ENCODE measurements at places on chromosomes 11 and 22. TPM values are rescaled to one million over a fixed set of nuclear protein-coding genes. Genes with fewer than 3 reads are reported as not detected.
A peak's percentile ranks its signal among the peaks of the same experiment; 100 is the strongest.

GRCh38 chr22:43208703-43209522 is 22.0 kb upstream of the TTLL12 start:
- DNase-seq, result no peak

DNA sequence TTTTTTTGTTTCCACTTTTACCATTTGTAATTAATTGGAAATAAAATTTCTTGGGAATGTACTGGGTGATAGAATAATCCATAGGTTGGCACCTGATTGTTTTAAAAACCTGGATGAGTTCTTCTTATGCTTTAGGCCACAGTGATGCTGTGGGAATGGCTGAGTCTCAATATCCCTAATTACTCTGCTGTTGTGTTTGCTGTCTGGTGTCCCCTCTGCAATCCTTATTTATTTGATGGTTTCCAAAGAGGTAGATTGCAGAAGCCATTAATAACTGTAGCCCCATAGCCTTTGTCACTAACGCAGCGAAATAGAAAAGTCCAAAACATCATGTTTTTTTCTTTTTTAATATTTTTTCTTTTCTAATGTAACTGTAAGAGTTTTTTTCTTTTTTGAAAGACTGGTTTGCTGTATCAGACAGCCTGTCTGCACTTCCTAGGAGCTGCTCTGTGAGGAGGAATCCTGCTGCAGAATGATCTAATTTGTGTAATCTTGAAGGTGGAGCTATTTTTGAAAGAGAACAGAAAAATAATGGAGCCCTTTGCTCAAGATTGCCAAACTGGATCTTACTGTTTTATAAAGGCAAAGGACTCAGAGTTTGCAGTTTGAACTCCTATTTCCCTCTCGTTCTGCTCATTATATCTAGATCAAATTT is 14.9 kb downstream of the PACS1 start:
- DNase-seq, result no peak

GRCh38 chr11:5204787-5205186 is 4.3 kb upstream of the OR51V1 start:
- DNase-seq, result peak; percentile 66

DNA sequence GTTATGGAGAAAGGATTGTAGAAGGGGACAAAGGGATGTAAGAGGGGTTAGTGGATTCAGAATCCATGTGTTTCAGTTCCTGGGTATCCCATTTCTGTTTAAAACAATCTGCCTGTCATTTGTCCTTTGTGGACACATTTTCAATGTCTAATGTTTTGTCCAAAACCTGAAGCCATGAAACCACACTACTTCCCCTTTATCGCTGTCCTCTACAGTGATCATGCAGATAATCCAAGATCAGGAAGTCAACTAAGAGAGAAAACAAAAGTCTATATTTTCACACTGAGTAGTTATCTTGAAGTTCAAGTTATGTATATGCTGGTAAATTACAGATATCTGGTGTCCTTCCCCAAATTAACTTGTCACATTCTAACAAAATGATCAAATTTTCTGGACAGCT is 457.0 kb downstream of the NTM start:
- no peak for DNase-seq

DNA sequence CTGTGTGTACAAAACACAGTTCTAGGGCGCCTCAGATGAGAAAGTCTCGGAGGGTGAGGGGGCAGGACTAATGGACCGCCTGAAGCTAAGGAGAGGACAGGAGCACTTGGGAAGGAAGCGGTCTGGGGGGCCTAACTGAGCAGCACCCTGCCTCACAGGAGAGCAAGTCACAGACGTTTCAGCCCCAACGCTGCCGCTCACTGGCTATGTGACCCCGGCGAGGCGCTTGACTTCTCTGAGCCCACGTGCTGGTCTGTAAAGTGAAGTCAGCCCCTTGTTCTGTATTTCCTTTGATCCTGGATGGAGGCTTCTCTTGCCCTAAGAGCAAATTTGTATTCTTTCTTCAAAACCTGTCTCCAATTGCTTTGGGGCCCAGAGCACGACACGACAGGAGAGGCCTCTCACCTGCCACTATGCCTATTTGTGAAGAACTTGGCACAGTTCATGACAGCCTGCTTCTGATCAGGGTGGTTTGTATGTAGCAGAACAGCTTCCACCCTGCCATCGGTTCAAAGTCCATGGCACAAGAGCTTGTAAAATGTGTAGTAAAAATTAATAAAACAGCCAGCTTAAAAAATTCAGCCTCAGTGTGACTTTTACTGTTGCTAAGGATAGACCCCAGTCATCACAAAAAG is 59.1 kb downstream of the WNT11 start:
- DNase-seq, result peak; percentile 73

DNA sequence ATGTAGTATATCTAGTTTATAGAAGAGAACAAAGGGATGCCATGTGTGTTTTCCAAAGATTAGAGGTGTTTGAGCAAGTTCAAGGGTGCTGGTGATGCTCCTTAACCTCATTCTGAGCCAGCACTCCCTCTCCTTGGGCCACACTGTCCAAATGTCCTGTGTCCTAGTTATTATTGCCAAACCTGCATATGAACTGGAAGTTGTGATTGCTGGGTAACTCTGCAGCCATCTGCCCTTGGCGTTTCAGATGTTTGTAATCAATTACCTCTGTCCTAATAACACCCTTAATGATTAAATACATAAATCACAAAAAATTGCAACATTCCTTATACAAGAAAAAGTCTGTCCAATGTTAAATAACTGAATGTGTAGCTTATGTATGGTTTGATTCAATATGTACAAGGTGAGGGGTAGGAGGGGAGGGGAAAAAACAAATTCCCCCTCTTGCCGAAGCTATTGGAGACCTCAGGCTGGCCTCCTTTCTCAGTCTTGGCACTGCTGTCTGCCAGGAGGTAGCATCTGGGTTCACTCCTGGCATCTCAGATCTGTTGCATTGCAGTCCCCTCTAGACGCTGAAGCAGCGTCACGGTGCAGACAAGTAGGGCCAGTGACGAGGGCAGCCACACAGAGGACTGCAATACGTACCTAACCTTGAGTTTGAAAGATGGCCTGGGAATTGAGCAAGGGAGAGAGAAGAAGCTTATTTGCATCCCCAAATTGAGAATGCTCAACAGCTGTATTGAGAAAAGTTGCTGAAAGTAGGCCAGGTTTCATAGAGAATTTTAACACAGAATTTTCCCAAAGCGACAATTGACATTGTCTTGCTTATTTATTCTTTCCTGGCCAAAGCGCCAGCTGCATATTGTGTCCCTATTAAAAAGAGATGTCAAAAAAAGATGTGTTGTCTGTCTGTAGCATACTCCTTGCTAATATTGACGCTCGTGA is 89.6 kb upstream of the ARHGAP32 start:
- no peak for DNase-seq

DNA sequence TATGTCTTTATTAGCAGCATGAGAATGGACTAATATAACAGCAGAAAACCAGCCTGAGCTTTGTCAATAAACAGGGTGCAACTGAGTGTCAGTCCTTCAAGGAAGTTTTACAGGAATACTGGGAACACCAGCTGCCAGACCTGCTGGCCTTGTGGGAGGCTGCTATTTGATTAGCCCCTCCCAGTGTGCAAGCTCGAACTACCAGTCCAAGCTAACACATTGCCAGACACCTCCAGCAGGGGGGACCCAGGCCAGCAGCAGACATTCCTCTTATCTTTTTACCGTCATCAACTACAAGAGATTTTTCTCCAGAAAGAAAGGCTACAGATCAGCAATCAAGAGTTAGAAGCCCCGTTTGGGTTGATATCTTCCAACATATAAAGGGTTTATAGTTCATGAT is 942.8 kb upstream of the TENM4 start:
- no peak for DNase-seq

DNA sequence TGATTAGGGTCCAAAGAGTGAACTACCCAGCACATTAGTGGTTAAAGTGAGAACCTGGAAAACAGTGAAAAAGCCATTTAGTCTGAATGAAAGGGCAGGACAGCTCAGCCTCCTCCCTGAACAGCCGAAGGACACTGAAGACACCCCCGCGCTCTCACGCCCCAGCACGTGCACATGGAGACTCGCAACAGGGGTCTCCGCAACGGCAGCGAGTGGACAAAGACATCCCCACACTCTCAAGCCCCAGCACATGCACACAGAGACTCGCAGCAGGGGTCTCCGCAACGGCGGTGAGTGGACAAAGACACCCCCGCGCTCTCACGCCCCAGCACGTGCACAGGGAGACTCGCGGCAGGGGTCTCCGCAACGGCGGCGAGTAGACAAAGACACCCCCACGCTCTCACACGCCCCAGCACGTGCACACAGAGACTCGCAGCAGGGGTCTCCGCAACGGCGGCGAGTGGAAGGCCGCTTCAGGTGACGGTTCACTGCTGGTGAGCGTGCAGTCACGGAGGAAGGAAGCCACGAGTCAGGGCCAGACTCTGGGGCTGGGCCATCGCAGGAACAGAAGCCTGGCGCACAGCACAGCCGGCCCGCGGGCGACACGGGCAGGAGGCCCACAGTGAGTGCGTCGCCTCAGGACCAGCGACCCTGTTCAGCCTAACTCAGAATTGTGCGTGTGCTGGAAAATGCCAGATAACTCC is 43.6 kb downstream of the BRD1 start:
- DNase-seq, result no peak

GRCh38 chr11:21582791-21583190 is 610.1 kb upstream of the ANO5 start:
- no peak for DNase-seq

DNA sequence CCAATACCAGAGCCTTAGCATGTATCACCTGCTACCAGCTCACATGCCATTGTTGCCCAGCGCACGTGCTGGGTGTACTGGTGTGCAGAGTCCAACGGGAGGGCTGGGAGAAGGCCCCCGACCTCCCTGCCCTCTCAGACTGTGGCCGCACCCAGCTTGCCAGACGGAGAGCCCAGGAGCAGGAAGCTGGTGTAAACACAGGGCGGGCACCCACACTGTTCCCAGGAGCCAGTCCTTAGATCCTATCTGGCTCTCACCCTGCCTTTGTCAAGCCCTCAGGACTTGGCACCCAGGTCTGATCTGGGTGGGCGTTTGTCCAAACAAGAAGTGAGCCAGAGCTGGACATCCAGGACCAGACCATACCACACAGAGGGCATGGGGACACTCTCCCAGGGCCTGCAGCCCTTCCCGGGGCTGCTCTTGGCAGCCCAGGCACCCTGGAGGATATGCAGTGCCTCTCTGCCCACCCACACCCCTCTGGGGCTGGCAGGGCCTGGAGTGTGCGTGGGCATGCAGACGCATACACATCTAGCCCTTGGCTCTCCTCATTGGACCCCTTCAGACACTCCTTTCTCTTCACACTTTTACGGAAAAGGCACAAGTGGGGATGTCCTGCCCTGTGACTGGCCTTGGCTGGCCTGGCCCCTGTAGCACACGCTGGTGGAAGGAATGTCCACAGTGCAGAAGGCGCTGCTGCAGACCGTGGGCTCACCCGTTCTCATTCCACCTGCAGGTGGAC is 19.9 kb upstream of the CLDN5 start:
- DNase-seq, result peak; percentile 34

DNA sequence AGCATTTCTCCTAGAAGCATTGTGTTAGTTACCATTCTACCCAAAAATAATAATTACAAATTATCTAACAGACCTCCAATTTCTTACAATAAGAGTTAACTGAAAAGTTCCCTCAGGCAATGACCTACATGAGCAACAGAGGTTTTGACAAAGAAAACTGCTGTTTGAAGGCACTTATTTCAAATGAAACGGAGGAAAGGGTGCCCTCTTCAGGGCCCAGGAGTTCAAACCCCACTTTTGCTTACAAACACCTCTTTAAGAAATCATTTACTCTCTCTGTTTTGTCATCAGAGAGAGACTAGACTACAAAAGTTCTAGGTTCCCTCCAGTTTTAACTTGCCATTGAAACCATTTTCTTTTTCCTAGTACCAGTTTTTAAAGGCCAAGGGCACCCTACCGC is 56.7 kb downstream of the AMBRA1 start:
- no peak for DNase-seq

- DNase-seq, result no peak
Measured at GRCh38 chr11:45725121-45725520, 59.7 kb upstream of the CHST1 start.

DNA sequence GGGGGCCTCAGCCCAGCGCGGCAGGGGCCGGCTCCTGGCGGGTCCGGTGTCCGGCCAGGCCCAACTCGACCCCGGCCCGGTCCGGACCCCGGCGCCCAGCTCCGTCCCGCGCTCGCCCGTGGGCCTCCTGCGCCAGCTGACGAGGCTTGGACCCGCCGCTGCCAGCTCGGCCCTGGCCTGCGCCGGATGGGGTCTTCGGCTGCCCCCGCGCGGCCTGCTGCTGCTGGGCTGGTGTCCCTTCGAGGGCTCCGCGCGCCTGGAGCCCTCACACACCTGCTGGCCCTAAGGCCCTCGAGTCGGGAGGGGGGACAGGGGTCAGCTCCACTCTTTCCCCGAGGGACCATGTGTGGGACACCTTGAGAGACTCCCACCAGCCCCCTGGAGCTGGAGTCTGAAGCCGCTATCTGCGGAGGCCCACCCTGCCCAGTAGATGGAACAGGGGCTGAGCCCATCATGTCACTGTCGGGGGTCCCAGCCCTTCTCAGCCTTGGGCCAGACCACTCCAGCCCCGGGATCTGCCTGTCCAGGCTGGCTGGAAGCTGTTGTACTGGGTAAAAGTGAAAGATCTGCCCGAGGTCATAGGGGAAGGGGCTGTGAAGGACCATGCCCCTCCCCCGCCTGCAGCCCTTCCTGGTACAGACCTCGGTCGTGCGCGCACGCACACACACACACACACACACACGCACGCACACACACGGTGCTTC is 768 bp upstream of the CDKN1C start:
- DNase-seq, result peak; percentile 96

GRCh38 chr11:34905666-34906065 is 10.5 kb downstream of the APIP start:
- DNase-seq, result no peak

DNA sequence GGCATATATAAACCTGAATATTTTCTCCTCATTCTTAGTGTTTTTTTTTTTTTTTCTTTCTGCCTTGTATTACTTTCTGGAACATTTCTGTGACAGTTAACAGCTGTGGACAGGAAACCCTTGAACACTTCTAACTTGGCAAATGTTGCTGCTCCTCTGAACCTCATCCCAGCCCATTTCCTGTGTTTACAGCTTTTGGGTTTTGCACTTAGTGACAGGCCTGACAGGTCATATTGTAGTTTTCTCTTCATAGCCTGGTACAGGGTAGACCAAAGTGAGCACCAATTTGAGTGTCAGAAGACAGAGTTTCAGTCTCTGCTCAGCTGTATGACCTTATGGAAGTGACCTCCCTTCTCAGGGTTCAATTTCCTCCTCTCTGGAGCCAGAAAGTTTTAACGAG is 91.6 kb downstream of the STIM1 start:
- DNase-seq, result no peak

- DNase-seq, result no peak
Measured at GRCh38 chr11:130189492-130190210, 30.1 kb downstream of the ST14 start.

GRCh38 chr22:22422629-22423112 is 85.9 kb downstream of the ZNF280B start:
- no peak for DNase-seq

GRCh38 chr22:42691440-42691839 is 29.2 kb downstream of the A4GALT start:
- peak; percentile 50 for DNase-seq

GRCh38 chr11:4713241-4713640 is 8.7 kb downstream of the MMP26 start:
- DNase-seq, result no peak

- peak; percentile 56 for DNase-seq
Measured at GRCh38 chr22:19966908-19967750, 25.5 kb upstream of the TXNRD2 start.

- peak; percentile 67 for DNase-seq
Measured at GRCh38 chr11:78217650-78218541, 29.2 kb downstream of the USP35 start.

BDNF gene
- 8.0 TPM for total RNA-seq

AHNAK gene
- 720 TPM for total RNA-seq

RGL4 gene
- not detected for total RNA-seq

BIRC2 gene
- 76.0 TPM for total RNA-seq

PRDM10 gene
- 8.0 TPM for total RNA-seq

CSF2RB gene
- 1.2 TPM for total RNA-seq

DDI1 gene
- total RNA-seq, result not detected

SLC37A2 gene
- total RNA-seq, result 0.29 TPM

Data from osteoblast (primary cell).